NCI-H446 (cell line): ENCODE measurements at places on chromosomes 16 and 17.

- peak; percentile 54 for DNase-seq
These were observed 10.4 kb upstream of the CHMP6 start for GRCh38 chr17:80981062-80981902.

GRCh38 chr17:8015957-8016631 lies 13.7 kb downstream of the GUCY2D start:
- DNase-seq, result no peak

DNA sequence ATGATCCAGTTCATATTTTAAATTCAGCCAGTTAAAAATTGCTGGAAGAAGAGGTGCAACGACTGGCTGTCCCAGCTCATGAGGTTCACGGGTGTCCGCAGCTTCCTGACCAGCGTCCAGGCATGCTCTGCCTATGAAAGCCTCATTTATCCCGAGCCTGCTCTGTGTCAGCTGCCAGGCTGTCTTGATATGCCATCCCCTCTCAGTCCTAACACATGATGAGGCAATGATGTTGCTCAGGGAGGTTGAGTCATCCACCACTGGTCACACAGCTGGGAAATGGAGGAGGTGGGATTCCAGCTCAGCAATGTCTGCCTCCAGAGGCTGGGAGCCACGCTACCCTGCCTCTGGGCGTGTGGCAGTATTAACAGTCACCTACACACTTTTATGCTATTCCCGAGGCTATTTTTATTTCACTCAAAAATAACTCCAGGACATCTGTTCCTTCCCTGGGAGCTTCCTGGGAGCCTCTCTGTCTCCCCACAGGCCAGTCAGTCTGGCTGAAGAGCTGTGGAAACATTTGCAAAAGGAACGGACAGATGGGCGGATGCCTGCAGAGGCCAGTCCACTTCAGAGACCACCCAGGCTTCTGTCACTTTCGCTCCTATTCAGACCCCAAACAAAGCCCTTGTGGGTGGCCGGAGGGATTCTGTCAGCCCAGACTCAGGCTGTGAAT lies 22.5 kb downstream of the RAB11FIP4 start:
- DNase-seq, result no peak

DNA sequence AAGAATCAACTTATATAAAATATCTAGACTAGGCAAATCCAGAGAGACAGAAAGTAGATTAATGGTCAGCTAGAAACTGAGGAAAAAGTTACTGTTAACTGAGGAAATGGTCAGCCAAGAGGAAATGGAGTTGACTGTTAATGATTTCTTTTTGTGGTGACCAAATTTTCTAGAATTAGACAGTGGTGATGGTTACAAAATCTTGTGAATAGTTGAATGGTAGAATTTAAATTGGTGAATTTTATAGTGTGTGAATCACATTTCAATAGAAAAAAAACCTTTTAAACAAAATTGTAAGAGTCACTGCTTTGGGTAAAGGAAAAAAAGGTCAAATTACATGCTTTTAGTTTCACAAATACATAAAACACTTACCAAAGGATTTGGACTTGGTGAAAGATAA lies 30.0 kb downstream of the APPBP2 start:
- no peak for DNase-seq

DNA sequence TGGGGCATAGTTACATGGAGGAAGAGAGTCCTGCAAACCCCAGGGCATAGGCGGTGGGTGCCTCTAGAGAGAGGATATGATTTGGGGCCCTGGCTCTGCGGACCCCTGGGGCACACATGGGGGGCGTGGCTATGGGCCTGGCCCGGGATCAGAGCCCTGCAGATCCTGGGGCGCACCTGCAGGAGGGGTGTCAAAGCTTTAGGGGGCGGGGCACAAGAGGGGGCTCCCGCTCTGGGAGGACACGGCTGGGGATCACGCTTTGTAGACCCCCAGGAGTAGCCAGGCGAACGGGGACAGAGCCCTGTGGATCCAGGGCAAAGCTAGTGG lies 497 bp downstream of the BCL7C start:
- DNase-seq, result no peak

GRCh38 chr16:23348579-23349469 lies 46.7 kb downstream of the SCNN1B start:
- no peak for DNase-seq

- no peak for DNase-seq
These were observed 22.6 kb downstream of the NDUFAF8 start for GRCh38 chr17:81261582-81262336.

DNA sequence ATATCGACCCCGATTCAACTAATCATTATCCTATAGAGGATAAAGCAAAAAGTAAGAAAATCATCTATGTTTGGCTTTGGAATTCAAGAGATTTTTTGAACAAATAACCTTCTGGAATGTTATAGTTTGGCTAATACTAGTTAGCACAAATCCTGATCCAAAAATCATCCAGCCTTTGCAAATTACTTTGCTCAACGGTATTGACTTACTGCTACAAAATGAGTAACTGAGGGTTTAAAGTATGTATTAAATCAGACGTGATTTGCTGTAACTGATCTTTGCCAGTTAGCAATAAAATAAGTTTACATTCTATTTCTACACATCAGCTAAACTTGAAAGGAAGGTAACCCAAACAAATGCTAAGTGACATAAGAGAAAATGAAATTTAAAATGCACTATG lies 6.5 kb downstream of the MED13 start:
- DNase-seq, result no peak

- DNase-seq, result no peak
These were observed 301.9 kb downstream of the SOX9 start for GRCh38 chr17:72422505-72423285.

GRCh38 chr17:32659419-32659842 lies 172.6 kb downstream of the CDK5R1 start:
- peak; percentile 67 for DNase-seq

GRCh38 chr17:71085238-71086033 lies 916.1 kb downstream of the KCNJ2 start:
- DNase-seq, result no peak

GRCh38 chr17:83202002-83203000 lies 122.9 kb downstream of the METRNL start:
- DNase-seq, result no peak

GRCh38 chr16:1757714-1758461 lies 13.5 kb downstream of the NME3 start:
- no peak for DNase-seq

DNA sequence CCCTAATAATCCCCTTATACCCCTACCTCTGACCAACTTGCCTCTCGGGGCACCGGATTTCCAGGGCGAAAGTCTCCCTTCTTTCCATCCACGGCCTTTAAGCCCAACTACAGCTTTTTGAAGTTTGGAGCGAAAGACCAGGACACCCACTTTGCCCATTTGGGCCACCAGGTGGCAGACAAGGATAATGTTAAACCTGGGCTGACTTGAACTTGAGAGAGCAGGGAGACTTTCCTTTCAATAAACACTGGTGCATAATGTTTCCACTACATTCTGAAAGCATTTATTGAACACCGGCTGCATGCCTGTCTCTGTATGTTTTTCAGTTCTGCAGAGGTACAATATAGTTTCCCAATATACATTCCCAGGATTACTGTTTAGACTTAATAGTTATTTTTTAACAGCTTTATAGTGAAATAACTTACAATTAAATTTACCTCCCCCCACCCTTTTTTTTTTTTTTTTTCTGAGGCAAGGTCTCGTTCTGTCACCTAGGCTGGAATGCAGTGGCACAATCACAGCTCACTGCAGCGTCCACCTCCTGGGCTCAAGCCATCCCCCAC lies 6.9 kb upstream of the CES3 start:
- peak; percentile 44 for DNase-seq

DNA sequence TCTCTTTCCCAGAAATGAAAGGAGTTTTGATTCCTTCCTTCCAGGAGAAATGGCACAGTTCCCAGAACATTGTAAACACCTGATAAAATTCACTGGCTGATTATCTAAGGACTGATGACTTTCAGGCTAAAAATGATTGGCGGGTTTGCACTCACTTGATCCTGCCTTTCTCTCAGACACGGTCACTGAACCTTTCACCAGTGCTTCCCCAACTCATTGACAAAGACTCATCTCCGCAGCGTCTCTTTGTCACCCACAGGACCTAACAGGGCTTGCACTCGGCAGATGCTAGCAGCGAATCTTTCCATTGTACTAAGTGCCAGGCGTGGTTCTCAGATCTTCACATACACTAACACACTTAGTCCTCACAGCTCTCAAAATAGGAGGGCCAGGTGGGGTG lies 7.3 kb upstream of the DHRS7C start:
- no peak for DNase-seq

DNA sequence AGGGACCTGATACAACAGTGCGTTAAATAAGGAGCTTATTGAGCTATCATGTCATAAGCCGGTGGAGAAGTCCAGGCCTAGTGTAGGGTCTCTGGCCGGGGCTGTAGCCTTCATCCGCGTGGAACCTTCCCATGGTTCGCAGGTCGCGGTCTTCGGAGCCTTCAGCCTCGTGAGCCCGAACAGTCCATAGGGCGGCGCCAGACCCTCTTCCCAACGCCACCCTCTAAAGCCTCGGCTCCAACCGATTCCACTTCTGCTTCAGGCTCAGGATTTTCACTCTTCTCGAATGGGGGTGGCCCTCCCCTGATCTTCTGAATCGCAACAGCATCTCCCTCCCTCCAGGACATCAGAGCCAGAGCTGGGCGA lies 10.3 kb upstream of the BRCA1 start:
- DNase-seq, result no peak

DNA sequence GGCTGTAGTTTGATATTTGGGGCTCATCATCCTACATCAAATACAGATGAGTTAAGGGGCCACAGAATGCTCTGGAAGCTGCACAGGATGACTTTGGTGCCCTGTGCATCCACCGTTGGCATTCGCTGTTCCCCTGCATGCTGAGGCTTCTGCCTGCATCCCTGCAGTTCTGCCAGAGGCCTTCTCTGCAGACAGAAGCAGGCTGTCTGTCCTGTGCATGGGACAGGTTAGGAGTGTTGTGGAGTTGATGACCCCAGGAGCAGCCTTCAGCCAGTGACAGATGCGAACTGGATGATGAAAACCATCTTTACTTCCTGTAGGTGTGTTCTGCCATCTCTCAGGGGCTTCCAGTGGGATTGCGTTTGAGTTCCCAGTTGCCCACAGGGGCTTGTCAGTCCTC lies 13.6 kb upstream of the TNS4 start:
- no peak for DNase-seq

DNA sequence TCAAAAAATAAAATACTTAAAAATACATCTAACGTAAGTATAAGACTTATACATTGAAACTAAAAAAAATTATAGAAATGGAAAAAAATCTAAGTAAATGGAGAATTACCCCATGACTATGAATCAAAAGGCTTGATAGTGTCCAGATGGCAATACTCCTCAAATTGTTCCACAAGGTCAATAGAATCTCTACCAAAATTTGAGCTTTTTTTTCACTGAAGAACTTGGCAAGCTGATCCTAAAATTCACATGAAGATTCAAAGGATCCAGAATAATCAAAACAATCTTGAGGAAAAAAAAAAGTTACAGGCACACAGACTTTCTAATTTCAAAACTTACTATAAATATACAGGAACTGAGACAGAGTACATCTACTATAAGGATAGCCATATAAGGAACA lies 448.4 kb upstream of the CDH11 start:
- DNase-seq, result no peak

DNA sequence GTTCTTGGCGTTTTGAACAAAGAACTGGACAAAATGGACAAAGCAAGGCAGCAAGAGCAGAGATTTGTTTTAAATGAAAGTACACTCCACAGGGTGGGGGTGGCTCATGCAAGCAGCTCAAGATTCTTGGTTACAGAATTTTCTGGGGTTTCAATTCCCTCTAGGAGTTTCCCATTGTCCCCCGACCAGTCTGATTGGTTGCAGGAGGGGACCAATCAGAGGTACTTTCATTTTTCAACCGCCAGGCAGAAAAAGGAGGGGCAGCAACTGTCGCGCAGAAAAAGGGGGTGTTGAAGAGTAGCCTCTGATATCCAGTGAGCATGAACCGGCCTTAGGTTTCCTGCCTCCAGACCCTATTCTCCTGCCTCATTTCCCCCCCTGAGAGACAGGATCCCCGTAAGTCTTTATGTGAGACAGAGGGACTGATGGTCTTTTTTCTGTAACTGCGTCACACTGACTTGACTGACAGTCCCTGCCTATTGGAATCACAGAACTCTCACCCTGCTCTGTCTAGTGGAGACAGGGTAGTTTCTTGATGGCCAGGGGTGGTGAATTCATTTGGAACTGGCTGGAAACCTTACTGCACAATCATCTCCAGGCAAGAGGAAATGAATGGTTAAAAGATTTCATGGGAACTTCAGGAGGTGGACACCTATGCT lies 59.4 kb upstream of the ALOX12 start:
- no peak for DNase-seq

DNA sequence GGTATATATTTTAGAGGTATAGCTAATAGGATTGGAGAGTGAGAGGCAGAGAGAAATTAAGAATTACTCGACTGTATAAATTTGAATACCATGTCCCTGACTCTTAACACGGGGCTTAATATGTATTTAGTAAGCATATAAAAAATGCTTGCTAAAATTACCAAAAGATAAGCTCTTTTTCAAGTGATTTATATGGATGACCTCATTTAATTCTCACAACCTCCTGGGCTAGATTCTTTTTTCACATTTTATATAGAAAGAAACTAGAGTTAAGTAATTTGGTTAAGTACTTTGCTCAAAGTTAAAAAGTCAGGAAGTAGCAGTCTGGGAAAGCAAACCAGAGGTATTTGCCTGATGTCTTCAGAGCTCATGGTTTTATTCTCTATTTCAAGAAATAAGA lies 963.5 kb upstream of the SOX9 start:
- DNase-seq, result no peak

DNA sequence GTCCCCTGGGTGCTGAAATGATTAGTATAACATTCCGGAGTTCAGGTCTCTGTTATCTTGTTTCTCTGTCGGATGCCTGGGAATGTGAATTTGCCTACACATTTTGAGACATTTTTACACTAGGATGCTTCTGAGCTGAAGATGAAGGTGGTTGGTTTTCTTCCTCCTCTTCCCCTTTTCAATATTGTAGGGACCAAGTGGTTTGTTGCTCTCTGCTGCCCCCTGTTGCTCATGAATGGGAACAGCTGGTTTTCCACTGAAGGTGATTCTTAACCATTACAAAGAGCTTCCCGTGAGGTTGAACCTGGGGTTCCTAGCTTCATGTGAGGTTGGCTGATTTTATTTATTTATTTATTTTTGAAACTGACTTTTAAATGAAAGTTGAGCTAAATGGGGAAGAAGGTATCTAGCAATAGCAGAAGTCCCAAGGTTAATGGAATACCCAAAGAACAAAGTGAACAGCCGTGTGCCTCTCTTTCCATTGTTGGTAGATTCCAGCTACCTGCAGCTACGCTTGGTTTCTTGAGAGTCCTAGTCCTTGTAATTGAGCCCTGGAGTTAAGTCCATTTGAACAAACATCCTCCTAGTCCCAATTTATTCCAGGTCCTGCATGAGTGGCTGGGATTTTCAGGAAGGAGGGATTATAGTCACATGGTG lies 983.9 kb upstream of the EEF2KMT start:
- peak; percentile 30 for DNase-seq

- no peak for DNase-seq
These were observed 58.8 kb downstream of the AP2B1 start for GRCh38 chr17:35645923-35646322.

- no peak for DNase-seq
These were observed 24.8 kb downstream of the MYO18A start for GRCh38 chr17:29155227-29155965.
